ENCODE measurements at places on chromosomes 5 and 9. TPM values are rescaled to one million over a fixed set of nuclear protein-coding genes. Genes with fewer than 3 reads are reported as not detected.

DNA sequence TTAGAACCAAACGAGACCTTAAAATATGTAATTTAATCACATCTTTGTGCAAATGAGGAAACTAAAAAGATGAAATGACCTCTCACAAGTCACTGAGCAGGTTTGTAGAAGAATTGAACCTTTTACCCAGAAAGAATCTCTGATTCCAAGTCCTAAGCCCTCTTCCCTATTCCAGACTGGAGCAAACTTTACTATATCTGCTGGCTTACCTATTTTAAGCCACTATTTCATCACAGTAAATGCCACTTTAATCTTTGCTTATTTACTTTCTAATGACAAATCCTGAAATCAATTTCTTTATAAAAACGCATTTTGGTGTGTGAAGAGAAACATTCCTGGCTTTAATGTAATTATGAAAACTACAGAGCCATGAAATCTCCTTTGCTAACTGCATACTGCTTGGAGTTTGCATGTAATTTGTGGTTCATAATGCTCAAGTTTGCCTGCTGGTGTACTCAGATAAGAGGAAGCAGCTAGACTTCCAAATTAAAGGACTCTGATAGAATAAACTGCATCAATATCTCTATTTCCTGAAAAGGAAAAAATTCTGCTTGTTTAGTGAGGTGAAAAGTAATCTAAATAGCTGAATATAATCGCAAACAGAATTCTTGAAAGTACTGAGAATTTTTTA, 121.2 kb downstream of the RAB3C start:
- DNase-seq: no peak

- DNase-seq: no peak
Measured at GRCh38 chr5:95941756-95942155, 19.9 kb downstream of the ELL2 start.

Gene HAVCR1
- total RNA-seq: 1.0 TPM

Gene DAB2IP
- 24.3 TPM for total RNA-seq

Gene PTCH1
- 6.9 TPM for total RNA-seq

Measured in dermis blood vessel endothelial cell (primary cell).